Fibroblast of skin of abdomen (primary cell): ENCODE measurements at places on chromosomes 2 and 18.

GRCh38 chr2:241350878-241351639, 5.0 kb upstream of the FARP2 start:
- DNase-seq = no peak

- DNase-seq = no peak
Measured at GRCh38 chr2:47187069-47187468, 32.0 kb upstream of the STPG4 start.

DNA sequence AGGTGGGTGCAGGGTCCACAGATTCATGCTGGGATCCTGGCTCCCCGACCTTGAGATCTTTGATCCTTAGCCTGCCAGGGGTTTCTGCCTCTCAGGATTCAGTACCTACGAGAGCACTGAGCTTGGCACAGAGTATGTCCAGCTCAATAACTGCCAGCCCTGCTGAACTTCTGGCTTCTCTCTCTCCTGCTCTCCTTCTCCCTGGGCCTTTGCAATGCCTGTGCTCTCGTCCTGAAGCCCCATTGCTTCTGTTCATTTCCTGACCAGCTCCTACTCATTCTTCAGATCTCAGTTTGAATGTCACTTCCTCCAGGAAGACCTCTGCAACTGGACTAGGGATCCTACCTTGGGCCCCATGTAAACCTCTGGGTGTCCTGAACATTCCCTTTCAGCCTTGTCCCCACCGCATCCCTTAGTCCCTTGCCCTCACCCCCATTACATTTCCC, 113.8 kb upstream of the HAAO start:
- DNase-seq = no peak

DNA sequence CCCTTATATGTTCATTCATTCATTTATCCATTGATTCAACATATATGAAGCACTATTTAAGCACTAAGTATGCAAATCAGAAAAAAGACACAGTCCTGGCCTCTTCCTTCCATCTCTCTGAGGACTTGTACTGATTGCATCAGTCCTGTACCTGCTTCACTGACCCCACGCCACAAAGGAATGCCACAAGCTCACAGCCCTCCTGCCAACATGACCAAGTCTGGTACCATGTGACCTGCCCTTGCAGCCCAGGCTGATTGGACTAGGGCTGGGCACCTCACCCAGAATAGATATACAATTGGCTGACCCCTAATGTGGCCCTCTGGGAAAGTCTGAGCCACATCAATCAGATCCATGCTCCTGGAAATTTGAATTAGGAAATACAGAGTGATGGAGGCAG, 196.6 kb downstream of the AGPS start:
- no peak for DNase-seq

GRCh38 chr2:217402144-217402543, 542.3 kb upstream of the TNP1 start:
- no peak for DNase-seq

DNA sequence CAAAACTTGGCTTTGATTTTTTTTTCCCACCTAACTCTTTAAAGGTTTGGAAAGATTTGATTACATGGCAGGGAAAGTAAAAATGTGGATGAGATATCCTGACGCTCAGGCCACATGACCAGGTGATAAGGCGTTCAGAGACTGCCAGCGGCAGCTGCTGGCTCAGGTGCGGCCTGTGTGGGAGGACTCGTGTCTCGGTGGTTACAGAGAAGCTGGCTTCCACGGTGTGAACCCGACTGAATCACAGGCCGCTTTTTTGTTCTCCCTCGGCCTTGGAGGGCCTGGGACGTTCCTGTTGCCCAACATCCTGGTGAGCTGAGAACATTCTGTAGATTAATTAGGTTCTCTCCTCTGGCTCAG, 124.2 kb upstream of the ZNF516 start:
- no peak for DNase-seq

- no peak for DNase-seq
Measured at GRCh38 chr2:81895620-81896250, 1591.2 kb upstream of the LRRTM1 start.

DNA sequence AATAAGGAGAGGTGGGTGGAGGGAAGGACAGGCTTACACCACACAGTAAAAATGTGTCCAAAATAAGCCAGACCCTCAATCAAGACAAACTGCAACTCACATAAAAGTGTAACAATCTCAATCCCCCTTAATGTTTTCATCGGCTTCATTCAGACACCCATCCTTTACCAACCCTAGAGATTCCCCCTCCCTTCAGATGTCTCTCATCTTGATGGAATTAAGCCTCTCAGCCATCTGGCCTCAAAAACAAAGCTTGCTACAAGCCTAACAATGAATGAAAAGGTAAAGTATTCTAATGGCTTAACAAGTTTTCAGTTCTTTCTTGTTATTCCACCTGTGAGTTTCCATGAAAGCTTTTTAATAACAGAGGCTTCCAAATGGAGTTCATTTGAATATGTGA, 5.2 kb downstream of the RTTN start:
- DNase-seq = no peak

DNA sequence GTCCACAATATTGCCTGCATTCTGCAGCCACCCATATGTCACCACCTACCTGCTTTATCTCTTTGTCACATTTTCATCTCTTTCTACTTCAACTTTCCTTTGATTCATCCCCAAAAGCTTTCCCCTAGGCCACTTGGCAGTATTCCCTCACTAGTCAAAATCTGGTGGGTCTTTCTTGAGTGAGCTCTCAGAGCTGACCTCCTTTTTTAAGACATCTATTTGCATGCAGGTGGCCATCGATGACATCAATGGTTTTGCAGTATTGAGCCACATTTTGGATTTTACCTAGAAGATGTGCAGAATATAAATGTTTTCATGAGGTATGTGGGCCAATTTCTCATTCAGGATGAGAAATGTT, 133.4 kb upstream of the REG3A start:
- no peak for DNase-seq

DNA sequence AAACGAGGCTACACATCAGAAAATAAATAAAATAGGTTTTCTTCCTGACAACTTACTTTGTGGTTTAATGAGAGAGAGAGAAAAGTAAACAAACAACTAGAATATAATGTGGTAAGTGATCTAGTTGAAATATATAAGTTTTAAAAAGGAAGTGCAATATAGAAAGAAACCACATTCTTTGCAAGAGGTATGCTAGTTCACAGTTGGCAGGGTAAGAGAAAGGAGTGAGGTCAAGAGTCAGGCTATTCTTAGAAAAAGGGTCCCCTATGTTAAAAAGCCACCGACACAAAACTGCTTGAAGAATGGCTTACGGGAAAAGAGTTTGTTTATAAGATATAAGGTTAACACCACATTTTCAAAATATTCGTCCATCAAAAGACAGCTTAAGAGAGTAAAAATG, 462.1 kb downstream of the ERBB4 start:
- DNase-seq = no peak

DNA sequence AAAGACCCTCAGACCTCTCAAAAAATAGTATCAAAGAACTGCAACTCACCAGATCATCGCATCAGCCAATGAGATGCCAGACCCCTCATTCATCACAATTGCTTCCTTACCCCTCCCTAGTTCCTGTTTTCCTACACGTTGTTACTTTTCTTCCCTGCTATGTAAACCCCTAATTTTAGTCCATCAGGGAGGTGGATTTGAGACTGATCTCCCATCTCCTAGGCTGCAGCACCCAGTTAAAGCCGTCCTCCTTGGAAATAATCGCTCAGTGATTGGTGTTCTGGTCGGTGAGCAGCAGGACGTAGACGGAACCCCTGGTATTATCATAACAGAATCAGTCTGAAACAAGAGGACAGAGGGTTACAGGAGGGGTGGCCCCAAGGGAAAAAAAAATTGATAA, 44.0 kb upstream of the MAP4K4 start:
- DNase-seq = no peak

DNA sequence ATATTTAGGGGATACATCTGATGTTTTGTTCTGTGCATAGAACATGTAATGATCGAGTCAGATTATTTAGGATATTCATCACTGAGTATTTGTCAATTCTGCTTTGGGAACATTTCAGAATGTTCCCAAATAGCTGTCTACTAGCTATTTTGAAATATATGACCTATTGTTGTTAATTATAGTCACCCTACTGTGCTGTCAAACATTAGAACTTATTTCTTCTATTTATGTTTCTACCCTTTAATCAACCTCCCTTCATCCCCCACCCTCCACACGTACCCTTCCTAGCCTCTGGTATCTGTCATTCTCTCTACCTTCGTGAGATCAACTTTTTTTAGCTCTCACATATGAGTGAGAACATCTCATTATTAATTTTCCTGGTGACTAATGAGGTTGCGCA, 40.9 kb downstream of the ANKRD12 start:
- no peak for DNase-seq

DNA sequence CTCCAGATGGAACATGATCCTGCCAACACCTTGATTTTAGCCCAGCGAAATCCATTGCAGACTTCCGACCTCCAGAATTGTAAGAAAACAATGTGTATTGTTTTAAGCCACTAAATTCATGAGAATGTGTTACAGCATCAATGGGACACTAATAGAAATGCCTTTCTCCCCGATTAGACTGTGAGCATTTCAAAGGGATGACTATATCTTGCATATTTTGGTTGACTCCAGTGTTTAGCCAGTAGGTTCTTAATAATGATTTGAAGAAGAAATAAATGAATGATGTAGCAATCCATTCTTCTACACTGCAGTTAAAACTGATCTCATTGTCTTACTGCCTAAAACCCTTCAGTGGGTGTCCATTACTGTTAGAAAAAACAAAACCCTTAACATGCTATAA, 67.4 kb upstream of the ACVR1C start:
- peak; percentile 73 for DNase-seq
